Fibroblast of gingiva (primary cell): ENCODE measurements at places on chromosomes 11 and 22.

DNA sequence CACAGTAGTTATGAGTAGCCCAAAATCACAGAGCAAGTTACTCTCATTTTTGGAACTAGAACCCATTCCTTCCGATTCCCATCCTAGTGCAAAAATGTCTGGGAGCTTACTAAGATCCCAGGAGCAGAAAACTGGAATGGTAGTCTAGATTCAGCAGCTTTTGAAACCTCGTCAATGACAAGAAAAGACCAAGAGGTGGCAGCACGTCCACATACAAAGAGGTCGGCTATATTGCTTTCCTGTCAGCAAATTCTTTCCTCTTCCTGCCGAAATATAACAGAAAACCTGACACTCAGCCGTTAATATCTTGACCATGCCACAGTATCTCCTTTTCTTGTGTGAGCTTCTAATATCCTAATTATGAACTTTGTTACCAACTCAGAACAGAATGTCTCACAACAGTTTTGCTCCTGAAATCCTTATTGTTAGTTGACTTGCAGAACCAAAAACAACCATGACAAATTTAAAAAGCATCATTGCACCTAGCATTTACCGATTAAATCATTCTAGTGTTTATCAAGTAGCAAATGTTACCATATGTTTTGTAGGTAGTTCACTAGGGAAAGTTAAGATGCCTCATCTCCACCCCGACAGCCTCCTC lies 92.8 kb upstream of the OR9G4 start:
- peak; percentile 36 for DNase-seq

- no peak for DNase-seq
These were observed 24.6 kb downstream of the SDHAF2 start for GRCh38 chr11:61454520-61454919.

- DNase-seq, result no peak
These were observed 17.1 kb upstream of the TH start for GRCh38 chr11:2188745-2189144.

GRCh38 chr22:48538291-48538820 lies 1289.3 kb downstream of the BRD1 start:
- DNase-seq, result no peak

GRCh38 chr11:5476186-5476819 lies 12.2 kb upstream of the OR52D1 start:
- DNase-seq, result peak; percentile 29

DNA sequence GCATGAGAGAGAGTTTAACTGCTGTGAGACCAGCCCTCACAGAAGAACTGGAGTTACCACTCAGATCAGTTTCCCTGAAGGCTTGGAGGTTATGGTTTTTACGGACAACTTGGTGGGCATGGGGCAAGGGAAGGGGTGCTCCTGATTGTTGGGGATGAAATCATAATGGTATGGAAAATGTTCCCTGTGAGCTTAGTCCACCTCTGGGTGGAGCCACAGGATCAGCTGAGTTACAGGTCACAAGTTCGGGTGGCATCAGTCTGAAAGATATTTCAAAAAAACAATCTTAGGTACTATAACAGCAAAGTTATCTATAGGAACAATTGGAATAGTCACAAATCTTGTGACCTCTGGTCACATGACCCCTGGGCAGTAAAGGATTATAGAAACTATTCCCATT lies 162.9 kb downstream of the DLG2 start:
- DNase-seq, result no peak

DNA sequence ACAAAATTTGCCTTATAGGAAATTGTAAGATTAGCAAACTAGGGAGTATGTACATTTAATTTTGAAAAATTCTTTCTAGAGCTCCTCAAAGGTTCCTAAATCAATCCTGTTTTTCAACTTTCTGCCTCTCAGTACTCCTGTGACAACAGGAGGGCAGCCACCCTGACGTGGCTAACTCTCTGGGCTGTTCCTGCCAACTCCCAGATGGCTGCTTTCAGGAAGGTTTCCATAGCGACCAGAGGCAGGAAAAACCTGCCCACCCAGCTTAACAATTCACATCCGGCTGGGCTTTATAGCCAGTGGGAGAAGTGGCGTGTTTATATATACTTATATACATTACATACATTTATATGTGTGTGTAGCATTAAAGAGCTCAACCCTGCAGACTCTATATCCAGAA lies 26.5 kb downstream of the SGSM3 start:
- DNase-seq, result no peak

DNA sequence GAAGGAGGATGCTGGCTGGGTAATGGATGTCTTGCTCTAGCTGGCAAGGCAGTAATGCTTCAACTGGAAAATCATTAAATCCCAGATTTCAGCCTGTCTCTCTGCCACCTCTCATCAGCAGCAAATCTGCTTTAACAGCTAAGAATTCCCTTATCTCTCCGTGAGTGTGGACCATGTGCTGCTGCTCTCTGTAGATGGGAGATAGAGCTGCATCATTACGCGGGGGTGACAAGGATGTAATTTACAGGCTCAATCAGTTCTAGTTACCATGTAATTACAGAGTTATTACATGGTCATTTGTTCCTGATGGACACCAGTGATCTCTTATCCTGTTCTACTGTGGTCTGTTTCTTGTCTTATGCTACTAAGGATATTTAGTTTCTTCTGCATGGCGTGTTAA lies 665.4 kb downstream of the NTM start:
- DNase-seq, result no peak

DNA sequence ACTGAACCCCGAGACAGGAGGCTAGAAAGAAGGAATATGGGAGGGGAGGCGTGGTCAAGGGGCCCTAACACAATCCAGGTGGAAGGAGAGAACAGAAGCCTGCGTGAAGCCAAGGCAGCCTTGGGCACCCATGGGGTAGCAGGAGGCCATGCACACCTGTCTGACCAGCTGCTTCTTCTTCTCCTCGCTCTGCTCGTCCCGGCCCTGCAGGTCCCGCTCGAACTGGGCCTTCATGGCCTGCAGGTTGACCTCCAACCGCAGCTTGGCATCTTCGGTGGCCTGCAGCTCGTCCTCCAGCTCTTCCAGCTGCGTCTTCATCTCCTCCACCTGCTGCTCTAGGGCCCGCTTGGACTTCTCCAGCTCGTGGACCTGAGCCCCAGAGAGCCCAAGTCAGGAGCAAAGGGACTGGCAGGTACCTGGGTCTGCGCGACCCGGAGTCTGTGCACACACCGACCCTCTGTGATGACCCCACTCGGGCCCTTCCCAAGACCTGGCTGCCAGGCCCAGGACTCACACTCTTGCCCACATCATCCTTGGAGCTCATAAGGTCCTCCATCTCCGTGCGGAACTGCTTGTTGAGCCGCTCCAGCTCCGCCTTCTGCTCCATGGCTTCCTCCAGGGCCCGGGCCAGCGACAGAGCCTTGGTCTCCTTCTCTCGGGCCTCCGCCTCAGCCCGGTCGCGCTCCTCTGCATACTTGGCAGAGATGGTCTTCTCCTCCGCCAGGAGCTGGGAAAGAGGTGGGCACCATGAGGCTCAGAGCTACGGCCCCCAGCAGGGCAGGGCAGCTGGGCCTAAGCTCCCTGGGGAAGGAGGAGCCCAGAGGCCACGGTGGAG lies 35.9 kb downstream of the APOL1 start:
- no peak for DNase-seq

DNA sequence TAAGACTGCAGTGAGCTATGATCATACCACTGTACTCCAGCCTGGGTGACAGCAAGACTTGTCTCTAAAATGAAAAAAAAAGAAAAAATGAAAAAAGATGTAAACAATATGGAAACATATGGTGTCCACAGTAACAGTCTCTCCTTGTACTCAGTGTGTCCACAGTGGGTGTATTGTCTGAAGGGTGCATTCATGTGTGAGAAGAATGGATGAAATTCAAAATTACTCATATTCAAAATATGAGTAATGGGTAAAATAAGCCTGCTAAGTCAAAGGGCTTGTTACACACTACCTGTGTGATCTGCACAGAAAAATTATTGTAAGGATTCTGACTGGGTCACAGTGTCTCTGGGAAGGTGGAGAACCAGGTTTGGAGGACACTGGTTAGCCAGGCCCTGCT lies 26.9 kb downstream of the PPFIA1 start:
- DNase-seq, result no peak

DNA sequence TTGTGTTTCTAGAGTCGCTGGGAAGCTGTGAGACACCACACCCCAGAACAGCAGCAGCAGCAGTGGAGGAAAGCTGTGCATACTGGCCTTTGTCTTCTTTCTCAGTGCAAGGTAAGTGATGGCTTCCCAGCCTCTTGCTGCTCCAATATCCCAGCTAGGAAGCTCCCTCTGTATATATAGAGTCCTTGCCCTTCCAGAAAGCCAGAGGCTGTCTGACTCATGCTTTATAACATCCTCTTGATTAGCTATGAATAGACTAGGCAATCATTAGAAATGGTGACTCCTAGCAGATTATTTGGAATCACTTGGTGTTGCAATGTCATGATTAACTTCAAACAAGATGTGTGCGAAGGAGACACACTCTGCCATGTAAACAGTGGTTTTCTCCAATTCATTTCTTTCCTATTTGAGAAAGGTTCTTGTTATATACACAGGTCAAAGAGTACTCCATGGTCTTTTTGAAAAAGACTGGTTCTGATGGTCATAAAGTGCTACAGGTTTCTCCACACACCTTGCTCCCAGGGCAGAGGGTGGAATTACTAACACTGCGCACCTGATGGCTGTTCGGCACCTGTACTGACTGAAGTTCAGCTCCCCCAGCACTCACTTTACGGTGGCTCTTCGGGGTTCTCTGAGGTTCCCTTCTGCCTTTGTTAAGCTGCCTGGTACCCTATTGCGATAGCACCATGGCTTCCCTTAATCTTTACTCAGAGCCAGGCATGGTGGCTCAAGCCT lies at the start of gene MMP1:
TSS of gene MMP1 (minus strand) at position 149 of the 735 bp plus-strand sequence. CDS start at position 81, 68 bp downstream.
- DNase-seq, result peak; percentile 72

GRCh38 chr11:3205261-3206155 lies 13.1 kb downstream of the MRGPRG start:
- DNase-seq, result no peak

DNA sequence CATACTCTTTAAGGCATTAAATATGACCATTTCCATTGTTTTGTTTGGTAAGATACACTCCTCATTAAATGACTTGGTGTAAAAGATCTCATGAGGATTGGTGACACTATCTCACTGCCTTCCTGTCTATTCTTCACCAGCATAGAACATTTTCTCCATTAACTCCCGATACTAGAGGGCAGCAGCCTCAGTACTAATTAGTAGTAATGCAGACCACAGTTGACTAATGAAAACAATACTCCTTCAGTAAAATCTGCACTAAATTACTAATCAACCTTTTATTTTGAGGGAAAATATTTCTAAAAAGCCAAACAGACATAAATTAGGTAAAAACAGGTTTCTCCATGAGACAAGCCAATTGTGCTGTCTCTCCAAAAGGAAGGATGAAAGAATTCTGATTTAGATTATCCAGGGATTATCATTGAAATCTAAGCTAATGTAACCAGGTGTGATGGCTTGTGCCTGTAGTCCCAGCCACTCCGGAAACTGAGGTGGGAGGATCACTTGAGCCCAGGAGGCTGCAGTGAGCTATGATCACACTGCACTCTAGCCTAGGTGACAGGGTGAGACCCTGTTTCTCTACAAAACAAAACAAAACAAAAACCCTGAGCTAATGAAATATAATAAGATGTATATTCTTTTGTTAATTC lies 9.4 kb downstream of the PGM2L1 start:
- DNase-seq, result no peak

DNA sequence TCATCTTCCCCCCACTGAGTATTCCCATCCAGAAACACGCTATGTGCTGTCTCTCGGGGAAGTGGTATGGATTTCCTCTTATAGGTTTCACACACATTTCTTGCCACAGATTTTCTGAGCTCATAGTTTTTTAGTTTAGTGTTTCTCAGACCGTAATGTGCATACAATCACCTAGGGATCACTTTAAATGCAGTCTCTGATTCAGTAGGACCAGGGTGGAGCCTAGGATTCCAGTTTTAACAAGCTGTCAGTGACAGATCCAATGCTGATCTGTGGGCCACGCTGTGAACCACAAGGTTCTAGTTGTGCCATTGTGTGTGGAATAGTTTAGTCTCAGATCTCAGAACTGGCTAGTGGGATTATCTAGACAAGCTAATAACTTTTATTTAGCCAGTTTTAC lies 23.7 kb upstream of the CXCR5 start:
- no peak for DNase-seq

GRCh38 chr11:117000014-117000737 lies 98.1 kb downstream of the SIK3 start:
- no peak for DNase-seq

- DNase-seq, result no peak
These were observed 4.5 kb downstream of the MAPK8IP1 start for GRCh38 chr11:45889966-45890365.

- DNase-seq, result peak; percentile 11
These were observed 483 bp upstream of the HYLS1 start for GRCh38 chr11:125886997-125887372.

DNA sequence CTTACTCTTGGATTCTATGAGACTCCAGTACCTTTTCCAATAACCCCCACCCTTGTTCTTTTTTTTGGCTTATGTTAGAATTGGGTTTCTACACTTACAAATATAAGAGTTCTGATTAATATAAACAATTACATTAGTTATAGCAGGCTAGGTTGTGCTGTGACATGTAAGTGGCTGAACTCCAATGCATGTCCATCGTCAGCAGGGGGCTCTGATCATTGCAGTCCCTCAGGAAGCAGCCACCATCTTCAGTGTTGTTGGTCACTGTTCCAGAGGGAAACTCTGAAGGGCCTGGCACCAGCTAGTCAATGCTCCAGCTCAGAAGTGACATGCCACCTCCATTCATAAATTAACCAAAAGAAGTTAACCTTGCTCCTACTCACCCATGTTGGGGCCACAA lies 5.6 kb downstream of the LIPT2 start:
- no peak for DNase-seq

- DNase-seq, result peak; percentile 26
These were observed 2.3 kb downstream of the IRF7 start for GRCh38 chr11:613369-613968.

- no peak for DNase-seq
These were observed 82.1 kb downstream of the ARHGAP42 start for GRCh38 chr11:100769165-100769564.

- DNase-seq, result no peak
These were observed 4.8 kb upstream of the PIM3 start for GRCh38 chr22:49955581-49956417.

DNA sequence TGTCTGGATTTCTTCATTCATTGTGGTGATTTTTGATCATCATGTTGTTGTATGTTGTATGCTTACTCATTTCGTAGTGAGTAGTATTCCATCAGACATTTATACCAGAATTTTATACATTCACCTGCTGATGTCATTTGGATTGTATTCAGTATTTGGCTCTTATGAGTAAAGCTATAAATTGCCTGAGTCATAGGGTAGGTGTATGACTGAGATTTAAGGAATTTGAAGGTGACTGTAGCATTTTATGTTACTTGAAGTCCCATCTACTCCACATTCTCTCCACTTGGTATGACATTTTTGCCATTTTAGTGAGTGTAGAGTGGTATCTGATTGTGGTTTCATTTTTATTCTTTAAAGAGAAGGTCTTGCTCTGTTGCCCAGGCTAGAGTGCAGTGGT lies 548.2 kb downstream of the TBC1D22A start:
- no peak for DNase-seq

GRCh38 chr22:38657045-38657909 lies 839 bp downstream of the CBY1 start:
- DNase-seq, result no peak

DNA sequence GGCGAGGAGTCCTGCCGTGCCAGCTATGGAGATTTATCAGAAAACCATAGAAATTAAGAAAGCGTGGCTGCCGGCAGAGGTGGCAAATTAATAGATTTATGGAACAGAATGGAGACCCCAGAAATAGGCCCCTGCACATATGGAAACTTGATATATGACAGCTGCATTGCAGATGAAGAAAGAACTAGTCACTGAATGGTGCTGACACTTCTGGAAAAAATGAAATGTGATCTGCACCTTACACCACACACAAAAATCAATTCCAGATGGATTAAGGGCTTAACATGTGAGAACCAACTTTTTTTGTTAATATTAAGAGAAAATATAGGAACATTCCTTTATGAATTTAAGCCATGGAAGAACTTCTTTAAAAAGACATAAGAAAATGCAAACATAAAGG lies 40.3 kb upstream of the TSKU start:
- DNase-seq, result peak; percentile 85
